Stimulated activated CD8-positive, alpha-beta memory T cell treated with anti-CD3 and anti-CD28 coated beads, Interleukin-4, amount 100 ng/mL, for 4 hours (primary cell): ENCODE measurements at places on chromosomes 3 and 15.
A peak's percentile ranks its signal among the peaks of the same experiment; 100 is the strongest.

GRCh38 chr15:72011302-72011942, 106.5 kb downstream of the MYO9A start:
- DNase-seq = no peak

DNA sequence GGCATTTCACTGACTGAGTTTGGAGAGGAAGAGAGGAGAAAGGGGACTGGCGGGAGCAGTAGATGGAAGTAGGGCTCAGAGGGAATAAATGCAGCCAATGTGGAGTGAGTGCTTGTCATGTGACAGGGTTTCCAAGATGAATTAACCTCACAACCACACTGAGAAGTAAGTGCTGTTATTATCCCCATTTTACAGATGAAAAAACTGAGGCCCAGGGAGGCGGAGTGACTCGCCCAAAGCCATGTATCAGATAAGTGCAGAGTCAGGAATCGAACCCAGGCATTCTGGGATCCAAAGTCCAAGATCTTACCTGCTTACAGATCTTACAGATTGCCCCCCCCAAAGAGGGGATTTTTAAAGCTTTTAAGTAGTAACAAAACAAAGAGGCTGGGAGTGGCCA, 207.2 kb downstream of the SHQ1 start:
- DNase-seq = no peak

DNA sequence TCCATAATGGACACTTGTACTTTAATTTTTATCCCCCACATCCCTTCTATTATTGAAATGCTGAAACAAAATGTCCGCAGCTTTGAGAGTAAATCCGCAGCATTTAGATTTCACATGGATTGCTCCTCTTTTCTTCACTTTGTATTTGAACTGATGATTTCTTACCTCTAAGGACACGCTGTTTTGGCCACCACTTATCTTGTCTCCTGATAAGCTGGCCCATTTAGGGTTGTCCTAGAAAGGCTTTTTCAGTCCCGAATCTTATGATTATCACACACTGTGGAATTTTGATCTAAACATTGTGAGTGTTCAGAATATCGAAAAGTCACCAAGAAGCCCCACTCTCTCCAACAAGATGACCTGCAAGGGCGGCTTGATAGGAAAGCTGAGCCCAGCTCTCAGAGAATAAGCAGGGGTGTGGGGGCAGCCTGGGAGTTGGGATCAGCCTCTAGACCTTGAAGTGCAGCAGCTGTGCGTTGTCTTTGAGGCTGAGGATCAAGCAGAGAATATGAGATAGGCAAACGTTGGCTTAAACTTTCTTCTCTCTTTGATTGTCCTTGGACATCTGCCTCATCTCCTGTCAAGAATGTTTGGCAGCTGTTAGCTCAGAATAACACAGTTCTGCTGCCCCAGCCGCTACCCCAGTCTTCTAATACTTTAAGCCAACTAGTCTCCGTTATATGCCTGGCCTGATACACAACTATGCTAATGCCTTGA, 399.7 kb upstream of the NR2F2 start:
- no peak for DNase-seq

- DNase-seq = no peak
Observed at GRCh38 chr3:45583021-45583851, 11.3 kb upstream of the LIMD1 start.

- no peak for DNase-seq
Observed at GRCh38 chr3:53800041-53800906, 45.9 kb downstream of the CHDH start.

GRCh38 chr3:195805181-195805580, 6.5 kb downstream of the MUC4 start:
- no peak for DNase-seq

- DNase-seq = no peak
Observed at GRCh38 chr3:16258866-16259265, 5.9 kb downstream of the DPH3 start.

- no peak for DNase-seq
Observed at GRCh38 chr3:45988362-45988761, 7.3 kb downstream of the FYCO1 start.

GRCh38 chr3:19891740-19892139, 42.3 kb downstream of the EFHB start:
- DNase-seq = no peak

DNA sequence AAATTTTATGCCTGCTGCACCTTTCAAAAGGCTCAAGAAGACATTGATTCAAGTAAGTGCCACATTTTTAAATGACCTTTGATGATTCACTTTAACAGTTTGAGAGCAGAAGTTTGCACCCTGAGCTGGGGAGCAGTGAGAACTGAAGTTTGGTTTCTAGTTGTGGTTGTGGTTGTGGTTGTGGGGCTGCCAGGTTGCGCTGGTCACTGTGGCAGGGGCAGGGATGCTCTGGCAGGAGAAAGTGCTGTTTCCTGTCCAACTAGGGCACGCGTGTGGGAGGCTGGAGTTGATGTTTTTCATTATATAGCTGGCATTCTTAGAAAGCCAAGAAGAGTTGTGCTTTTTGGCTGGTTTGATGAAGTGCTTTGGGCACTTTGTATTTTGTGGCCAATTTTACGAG, 339.7 kb upstream of the NR2F2 start:
- DNase-seq = peak; percentile 0

GRCh38 chr15:86317384-86317740, 237.7 kb downstream of the AGBL1 start:
- DNase-seq = no peak

GRCh38 chr15:57730876-57731275, 24.4 kb downstream of the POLR2M start:
- DNase-seq = no peak

- no peak for DNase-seq
Observed at GRCh38 chr3:177149106-177149505, 48.2 kb downstream of the TBL1XR1 start.

- DNase-seq = no peak
Observed at GRCh38 chr3:172288651-172289050, 159.6 kb downstream of the GHSR start.

DNA sequence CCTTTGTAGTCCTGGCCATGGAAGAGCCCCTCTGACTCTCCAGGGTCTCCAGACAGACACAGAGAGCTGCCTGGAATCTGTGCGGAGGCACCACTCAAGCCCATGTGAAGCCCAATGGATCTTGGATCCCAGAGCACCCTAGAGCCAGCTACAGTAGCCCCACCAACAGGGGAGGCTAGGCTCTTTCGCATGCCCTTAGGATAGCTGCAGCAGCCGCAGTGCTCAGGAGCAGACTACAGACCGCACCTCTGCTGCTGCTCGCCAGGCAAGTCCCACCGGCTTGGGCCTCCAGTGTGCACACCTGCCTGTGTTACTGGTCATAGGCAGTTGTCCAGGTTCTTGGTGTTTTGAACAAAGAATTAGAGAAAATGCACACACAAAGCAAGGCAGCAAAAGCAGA, 131.6 kb downstream of the SPATA16 start:
- no peak for DNase-seq

DNA sequence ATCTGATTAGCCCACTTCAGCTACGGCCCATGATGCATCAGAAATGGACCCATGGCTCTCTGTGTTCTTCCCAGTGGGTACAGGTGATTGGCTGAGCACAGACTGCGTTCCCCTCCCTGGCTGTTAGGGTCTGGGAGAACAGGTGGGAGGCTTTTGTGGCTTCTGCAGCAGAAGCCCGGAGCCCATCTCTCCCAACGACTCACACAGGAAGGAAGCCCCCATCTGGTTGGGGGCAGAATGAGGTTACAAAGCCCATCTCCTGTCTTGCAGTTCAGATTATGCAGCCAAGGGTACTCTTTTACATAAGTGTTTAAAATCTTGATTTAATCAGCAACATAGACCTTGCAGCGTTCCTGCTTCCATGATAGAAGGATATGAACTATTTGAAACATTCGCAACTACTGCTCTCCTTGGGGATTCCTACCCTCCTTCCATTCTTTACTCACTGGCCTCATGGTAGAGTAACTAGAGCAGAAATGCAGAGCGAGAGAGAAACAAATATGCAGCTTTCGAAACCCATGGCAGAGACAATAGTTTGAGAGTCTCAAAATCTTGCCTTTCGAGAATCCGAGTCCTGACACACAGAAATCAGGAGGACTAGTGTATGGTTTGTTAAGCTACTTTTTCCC, 291.3 kb downstream of the TLE3 start:
- DNase-seq = no peak

DNA sequence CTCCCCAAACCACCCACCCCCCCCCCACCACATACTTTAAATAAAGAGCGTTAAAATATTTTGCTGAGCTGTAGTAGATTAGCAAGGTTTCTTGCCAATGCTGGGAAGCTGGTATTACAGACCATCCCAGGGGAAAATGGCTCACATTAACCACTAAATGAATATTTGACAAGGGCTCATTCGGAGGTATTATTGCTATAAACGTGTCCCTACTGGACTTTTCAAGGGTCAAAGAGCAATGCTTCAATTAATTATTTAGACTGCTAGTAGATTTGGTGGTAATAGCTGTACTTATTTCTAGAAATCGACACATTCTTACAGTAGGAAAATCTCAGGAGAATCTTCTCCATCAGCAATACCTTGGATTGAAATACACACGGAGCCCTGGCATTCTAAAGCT, 5.2 kb downstream of the SOX2 start:
- DNase-seq = no peak

DNA sequence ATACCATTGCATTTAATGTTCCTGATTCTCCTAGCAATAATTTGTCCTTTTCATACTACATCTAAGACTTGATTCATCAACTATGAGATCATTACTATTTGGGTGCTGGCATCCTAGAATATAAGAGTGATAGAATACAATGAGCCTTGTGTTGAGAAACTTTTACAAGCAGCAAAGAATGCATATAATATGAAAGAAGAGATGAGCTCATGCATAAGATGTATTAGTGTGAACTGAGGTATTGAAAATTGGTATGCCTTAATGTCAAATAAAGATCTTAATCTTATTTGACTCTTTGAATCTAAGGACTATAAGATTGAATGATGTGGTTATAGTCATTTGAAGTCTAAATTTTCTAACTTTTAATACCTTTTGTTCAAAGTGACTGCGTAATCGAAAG, 220.0 kb upstream of the ARHGEF26 start:
- DNase-seq = no peak

DNA sequence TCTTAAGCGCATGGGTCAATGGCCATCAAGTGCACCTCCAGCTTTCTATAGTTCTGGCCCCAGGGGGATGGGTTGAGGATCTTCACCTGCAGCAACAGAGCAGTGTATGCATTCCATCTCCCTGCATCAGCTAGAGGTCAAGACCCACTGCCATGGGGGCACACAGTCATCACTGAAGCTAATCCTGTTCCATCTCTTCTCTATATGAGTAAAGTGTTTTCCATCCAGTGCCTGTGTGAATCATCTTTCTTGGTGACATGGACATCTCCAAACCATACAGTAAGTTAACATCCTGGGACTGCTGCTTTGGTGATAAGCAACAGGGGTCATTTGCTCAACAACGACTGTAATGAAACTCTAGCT, 4.4 kb upstream of the ENTPD3 start:
- no peak for DNase-seq

DNA sequence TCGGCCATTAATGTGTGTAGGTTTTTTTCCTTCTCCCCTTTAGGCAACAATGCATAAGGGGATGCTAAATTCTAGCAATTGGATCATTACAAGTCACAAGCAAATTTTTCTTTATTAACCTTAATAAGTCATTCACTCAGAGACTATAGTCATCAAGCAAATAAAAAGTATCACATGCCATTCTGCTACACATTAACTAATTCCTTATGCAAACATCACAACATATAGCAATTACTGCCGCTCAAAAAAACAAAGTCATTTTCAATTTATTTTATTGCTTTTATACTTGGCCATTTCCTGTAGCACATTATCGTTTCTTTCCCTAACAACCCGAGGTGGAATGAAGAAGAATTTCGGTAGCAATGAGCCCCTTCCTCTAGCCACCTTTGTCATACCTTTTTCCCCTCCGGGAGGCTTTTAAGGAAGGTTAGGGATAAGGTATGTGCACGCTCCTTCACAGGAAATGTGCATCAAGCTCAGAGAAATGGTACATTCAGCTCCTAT, 421.2 kb downstream of the TIGIT start:
- DNase-seq = no peak

DNA sequence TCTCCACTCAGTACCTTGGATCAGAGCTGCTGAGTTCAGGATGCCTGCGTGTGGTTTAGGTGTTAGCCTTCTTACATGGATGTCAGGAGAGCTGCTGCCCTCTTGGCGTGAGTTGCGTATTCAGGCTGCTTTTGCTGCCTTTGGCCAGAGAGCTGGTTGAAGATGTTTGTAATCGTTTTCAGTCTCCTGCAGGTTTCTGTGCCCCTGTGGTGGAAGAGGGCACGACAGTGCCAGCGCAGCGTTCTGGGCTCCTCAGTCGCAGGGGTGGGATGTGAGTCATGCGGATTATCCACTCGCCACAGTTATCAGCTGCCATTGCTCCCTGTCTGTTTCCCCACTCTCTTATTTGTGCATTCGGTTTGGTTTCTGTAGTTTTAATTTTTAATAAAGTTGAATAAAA, 7.0 kb upstream of the PODXL2 start:
- no peak for DNase-seq

GRCh38 chr15:78734451-78735064, 76.7 kb downstream of the ADAMTS7 start:
- no peak for DNase-seq

DNA sequence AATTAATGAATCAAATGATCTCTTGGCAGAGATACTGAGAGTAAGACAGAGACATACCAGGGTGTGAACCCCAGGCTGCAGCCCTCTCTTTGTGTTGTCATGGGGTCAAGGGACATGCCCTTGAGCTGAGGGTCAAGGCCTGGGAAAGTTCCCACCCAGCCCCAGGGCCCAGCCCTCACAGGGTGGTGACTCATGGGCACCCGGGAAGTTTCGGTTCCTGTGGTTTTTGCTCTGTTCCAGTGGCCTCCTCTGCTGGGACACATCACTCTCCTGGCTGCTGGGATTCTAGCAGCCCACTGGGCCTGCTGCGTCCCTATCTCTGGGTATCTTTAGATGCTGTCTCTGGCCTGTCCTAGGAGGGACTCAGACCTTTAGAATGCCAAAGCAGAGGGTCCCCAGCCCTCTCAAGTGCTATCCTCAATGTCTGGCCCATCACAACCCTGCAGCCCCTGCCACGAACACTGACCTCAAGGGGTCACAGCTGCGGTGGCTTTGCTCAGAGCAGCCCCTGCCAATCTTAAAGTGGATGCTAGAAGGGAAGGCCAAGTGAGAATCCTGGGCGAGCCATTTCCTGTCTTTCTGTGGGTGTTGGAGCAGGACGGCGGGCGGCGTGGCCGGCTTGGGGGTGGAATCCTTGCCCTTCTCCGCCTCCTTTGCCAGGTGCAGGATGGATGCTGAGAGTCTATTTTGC, 148.4 kb upstream of the TLE3 start:
- DNase-seq = no peak

GRCh38 chr3:170907637-170908234, 701 bp downstream of the EIF5A2 start:
- DNase-seq = no peak

DNA sequence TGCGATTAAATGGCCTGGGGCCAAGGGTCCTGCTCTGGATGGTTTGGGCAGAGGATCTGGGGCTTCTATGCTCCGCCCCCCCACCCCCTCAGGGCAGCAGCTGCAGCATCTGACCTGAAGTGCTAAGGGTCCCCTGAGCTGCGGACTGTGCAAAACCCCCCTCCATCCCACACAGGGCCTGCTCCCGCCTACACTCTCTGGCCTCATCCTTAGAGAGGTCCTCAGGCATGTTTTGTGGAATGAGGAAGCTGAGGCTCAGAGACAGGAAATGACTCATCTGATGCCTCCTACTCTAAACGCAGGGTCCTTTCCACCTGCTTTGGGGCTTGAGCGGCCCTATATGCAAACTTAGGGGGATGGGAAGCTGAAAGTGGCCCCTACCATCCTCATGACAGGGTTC, 59.5 kb upstream of the CTSH start:
- no peak for DNase-seq

- DNase-seq = no peak
Observed at GRCh38 chr3:14861031-14861430, 42.3 kb downstream of the FGD5 start.

GRCh38 chr3:9781551-9781950, 10.7 kb downstream of the TADA3 start:
- DNase-seq = no peak
